ENCODE measurements at places on chromosomes 12 and 14.
A peak's percentile ranks its signal among the peaks of the same experiment; 100 is the strongest.

- no peak for DNase-seq
Observed at GRCh38 chr14:94110552-94111181, at the start of gene IFI27. Gene IFI27, plus strand, starts transcription at chr14:94110736.

DNA sequence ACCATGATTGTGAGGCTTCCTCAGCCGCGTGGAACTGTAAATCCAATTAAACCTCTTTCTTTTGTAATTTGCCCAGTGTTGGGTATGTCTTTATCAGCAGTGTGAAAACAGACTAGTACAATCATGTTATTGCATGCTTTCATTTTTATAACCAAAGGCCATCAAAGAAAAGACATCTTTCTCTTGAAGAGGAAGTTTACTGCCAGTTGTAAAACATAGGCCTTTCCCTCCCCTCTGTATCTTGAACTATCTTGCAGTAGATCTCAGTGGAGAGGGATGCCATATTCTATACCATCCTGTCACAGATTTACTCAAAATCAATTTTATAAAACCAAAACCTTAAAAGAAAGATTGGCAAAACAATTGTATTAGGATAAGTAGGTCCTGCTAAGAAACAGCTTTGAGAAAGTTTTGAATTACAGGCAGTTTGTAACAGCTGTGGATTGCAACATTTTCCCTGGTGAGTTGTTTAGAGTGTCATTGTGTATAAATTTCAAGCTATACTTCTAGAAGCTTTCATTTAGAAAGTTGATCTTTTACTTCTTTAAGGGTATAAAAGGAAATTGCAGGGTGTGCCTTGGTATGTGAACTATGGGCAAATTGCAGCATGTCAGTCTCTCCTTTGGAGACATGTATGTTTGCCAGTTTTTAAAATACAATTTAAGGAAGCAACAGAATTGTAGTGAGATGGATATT is 128.0 kb downstream of the ATP23 start:
- no peak for DNase-seq

DNA sequence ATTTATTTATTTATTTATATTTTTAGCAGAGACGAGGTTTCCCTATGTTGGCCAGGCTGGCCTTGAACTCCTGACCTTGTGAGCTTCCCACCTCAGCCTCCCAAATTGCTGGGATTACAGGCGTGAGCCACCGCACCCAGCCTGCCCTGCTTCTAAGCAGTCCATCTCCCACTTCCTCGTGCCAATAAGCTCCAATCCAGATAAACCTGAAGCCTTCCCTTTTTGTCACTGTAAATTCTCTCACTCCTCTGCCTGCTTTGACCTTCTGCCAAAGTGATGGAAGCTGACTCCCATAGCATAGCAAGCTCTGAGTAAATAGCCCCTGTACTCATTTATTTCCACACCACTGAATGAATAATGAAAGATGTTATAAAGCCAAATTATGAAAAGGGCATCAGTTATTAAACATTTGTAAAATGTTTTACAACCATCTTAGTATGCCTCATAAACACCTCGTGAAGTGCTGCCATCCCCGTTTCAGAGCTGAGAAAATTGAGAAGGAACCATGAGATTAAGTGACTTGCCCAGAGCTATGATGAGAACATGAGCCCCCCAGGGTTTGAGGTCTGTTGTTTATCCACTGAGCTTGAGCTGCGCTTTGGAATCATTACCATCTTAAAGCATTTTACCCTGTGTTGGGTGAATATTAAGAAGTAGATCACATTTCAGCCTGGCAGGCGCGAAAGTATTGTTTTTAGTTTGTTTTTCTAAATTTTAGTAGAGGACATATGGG is 30.4 kb downstream of the MANSC1 start:
- DNase-seq = no peak

DNA sequence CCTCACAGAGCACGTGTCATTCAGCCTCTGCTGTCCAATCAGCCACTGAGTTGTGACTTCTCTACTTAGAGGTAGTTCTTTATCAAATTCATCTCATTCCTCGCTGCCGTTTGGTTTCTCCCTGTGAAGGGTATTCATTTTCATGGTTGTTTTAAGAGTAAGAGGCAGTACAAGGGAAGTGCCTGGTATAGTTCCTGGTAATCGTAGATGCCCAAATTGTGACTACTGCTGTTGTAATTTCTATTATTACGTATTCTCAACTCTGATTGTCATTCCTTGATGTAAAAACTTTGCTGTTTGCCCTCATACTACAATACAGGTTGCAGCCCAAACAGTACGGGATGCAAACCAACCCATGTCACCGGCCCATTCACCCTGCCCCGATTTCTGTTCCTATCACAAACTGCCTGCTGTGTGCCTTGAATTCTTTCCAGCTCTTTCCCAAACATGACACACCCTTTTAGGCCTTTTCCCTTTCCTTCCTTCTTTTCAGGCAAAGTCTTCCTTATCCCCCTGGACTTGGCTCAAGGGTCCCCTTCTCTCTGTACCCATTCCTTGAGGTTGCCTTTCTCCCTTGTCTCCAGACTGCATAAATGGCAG is 93.0 kb downstream of the SLC25A47 start:
- no peak for DNase-seq

- DNase-seq = no peak
Observed at GRCh38 chr14:99203080-99203479, 68.9 kb downstream of the BCL11B start.

DNA sequence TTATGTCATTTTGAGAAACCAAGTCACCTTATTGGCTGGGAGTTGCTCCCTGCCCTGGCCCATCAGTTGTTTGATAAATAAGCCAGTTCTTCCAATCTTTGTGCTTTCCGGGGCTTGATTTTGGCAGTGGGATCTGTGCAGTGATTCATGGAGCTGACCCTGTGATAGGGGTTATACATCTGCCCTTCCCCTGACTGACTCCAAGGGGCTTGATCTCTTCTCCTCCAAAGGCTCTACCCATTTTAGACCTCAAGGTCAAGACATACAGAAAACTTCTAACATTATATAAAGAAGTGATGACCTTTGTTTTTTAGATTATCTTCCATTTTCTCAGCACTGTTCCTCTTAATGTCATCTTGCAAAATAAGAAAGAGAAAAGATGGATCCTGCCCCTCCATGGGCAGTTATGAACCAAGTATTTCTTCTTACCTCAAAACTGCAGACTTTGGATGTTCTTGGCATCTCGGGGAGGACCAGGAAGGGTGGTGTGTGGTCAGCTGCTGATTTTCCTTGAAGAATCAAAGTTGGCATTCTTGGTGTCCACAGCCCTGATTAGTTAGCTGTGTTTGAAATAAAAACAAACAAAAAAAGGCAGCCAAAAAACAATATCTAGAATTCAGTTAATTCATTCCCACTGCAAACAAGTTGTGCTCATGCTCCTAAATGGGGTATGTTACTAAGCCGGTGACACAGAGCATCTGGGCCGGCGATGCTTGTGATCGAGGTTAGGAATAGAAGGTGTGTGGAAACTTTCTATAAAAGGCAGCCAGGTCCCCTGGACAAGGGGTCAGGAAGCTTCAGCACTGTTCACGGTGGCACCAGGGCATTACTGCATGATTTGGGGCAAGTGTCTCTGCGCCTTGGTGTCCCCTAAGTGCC is 120.2 kb downstream of the SAMD4A start:
- DNase-seq = no peak

GRCh38 chr12:68422956-68423574 is 90.9 kb upstream of the MDM1 start:
- no peak for DNase-seq

- no peak for DNase-seq
Observed at GRCh38 chr14:30560581-30560980, 1.6 kb downstream of the G2E3 start.

GRCh38 chr12:52231305-52232202 is 1.5 kb upstream of the KRT7 start:
- no peak for DNase-seq

DNA sequence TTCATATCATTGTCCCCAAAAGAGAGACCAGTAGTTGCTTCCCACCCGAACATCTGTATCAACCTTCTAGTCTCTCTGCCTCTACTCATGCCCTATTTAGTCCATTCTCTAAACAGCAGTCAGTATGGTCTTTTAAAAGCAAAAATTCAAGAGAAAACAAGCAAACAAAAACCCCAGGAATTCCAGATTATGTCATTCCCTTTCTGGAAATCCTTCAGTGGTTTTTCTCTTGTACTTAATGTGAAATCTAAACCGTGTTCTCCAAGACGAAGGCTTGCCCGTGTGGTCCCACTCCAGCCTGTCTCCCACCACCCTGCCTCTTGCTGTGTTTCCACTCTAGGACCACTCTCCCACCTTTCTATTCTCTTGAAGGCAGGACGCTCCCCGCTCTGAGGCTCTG is 90.8 kb downstream of the TMEM30B start:
- no peak for DNase-seq

DNA sequence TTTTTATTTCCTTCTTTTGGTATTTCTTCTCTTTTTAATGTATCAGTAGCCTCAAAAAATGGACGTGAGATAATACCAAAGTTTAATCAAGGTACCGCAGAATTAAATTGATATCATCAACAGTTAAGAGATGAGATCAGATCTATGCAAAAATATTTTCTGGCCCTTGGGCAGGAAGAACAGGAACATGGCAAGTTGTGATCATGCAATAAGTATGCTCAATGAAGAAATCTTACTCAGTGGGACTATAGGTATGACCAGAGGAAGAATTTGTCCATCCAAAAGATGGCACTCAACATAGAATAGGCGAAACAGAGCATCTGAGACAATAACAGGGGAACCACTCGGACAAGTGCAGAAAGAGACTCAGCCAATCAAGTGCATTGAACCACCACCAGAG is 914 bp upstream of the GARIN2 start:
- DNase-seq = no peak

DNA sequence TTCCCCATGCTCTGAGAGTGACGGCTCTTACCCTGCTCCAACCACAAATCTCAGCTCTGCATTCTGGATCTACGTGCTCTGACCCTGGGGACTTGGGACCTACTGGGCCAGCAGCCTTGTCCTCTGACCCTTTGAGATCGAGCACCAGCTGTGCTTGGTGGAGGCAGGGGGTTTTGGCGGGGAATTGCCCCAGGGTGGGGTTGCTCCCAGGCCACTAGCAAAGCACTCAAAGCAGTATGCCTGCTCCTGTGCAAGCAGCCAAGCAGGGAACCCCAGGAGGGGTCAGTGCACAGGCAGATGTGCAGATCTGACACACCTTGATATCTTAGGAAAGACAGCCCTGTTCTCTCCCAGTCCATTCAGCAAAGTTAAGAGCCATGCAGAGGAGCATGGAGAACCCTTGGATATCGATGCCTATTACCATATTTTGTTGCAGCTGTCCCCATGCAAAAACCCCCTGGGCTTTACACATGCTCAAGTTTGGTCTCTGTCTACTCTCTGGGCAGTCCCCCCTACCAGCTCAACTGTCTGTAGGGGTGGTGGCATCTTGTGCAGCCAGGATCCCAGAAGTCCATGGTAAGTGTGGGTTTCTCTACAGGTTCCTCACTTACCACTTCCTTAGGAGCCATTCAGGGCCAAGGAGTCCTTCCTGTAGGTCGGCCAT is 319.0 kb downstream of the TMTC2 start:
- no peak for DNase-seq

- DNase-seq = no peak
Observed at GRCh38 chr12:45343269-45344051, 127.6 kb downstream of the ANO6 start.

DNA sequence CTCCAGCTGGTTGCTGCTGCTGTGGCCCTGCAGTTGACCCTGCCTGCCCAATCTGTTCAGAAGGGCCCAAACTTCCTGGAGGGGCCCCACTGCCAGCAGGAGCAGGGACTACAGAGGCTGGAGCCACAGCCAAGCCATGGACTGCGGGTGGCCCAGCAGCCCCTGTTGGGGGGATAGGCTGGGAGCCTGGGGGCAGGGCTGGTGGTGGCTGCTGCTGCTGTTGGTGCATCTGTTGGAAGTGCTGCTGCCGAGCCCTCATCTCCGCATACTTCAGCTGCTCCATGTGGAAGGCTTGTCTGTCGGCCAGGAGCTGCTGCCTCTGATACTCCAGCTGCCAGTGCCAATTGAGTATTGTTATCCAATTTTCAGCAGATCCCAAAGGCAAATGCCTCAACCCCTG is 7.2 kb downstream of the MYL6 start:
- no peak for DNase-seq

DNA sequence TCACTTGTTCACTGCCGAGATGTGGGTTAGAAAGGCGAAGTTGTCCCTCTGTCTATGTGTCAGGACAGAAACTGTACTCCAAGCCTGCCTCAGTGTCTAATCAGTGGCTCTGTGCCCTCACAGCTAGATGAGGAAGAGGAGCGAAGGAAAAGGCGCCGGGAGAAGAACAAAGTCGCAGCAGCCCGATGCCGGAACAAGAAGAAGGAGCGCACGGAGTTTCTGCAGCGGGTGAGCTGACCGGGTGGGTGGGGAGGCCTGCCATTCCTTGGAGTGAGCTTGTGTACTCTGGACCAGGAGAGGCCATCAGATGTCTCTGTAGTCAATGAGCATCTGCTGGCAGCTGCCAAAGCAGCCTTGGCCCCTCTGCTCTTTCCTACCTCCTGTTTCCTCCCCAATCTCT is 33.5 kb downstream of the JDP2 start:
- no peak for DNase-seq

DNA sequence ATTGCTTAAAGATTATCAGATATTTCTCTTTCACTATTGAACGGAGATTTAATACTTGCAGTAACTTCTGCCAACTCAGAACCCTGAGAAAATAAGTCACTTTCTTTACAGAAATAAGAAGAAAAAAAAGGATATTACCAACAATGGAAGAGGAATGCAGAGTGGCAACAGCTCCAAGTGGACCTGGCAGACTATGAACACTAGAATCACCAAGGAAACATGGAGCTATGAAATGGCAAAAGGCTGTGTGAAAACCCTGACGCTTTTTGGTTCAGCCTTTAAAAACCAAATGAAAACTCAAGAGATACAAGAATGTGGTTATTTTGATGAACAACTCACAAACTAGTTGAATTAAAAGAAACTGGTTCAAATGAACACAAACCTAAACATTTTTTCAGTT is 17.7 kb downstream of the DTD2 start:
- no peak for DNase-seq

DNA sequence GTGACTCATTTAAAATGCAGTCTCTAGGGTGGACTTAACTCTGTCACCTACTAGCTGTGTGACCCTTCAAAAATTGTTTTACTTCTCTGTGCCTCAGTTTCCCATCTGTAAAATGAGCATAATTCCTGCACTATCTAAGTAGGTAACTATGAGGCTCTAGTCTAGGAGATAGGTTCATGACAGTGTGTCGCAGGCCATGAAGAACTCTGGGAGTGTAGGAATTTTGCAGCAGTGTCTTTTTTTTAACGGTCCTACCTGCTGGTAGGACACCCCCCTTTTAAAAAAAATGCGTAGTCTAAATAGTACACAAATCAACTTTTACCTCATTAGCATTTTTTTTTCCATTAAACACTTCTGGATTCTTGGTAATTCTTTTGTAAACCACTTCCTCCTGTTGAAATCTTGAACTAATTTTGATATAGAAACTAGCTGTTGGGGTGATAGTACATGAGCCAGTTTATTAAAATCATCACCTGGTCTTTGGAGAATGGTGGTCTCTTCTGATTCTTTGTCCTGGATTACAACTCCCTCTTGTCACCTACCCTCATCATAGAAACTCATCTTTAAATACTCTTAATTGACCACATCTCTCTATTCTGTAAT is 86.0 kb upstream of the SLC38A2 start:
- no peak for DNase-seq

GRCh38 chr12:85076688-85077430 is 40.7 kb downstream of the LRRIQ1 start:
- peak; percentile 63 for DNase-seq

GRCh38 chr14:21382886-21383847 is 652 bp downstream of the SUPT16H start:
- DNase-seq = peak; percentile 72
